ENCODE measurements at places on chromosomes 5 and 9.

DNA sequence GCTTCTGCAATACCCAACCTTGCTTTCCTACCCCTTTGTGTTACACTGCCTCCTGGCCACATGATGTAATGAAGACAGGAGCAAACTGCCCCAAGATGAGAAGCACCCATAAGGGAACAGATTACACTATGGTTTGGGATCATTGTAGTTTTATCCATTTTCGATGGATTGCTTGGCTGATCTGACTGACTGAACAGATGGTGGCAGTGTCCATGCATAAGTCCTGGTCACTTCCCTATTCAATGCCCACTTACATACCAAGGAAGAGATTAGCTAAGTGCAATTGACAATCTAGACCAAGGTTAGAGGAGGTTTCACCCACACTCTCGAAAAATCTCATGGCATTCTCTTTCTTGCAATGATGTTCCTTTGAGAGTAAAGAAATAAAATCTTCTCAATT, 319.9 kb downstream of the RAB3C start:
- no peak for DNase-seq

- no peak for DNase-seq
These were observed 62.4 kb downstream of the GRIA1 start for GRCh38 chr5:153552886-153553285.

DNA sequence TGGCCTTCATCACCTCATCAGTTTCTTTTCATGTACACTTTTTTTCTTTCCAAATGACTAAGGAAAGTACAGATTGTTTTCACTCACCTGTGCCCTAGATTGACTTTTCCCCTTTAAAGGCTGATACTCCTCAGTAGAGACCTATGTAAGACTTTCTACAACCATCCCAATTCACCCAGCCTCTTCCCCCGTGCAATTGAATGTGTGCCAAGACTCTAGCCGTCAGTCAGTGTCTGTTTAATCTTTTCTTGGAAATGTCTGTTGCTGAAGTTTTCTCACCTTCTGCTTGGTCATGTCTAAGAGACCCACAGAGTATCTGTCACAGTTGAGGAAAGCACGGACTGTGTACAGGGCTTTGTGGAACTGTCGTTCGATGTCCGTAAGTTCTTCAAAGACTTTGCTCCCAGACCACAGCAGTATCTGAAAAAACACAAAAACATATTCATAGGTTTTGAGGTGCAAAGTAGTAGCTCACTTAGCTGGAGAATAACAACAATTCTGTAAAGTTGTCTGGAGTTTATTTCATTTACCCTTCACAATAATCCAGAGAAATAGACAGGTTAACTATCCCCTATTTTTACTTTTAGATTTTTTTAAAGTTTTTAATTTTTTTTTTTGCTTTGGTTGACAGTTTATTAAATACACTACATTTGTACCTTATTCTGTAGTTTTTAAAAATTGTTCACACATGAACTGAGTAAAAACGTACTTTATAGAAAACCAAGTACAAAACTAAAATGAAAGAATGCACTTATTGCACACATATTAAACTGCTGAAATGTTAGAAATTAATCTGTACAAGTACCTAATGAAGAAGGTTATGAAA, 13.6 kb downstream of the PDE6A start:
- DNase-seq: no peak

DNA sequence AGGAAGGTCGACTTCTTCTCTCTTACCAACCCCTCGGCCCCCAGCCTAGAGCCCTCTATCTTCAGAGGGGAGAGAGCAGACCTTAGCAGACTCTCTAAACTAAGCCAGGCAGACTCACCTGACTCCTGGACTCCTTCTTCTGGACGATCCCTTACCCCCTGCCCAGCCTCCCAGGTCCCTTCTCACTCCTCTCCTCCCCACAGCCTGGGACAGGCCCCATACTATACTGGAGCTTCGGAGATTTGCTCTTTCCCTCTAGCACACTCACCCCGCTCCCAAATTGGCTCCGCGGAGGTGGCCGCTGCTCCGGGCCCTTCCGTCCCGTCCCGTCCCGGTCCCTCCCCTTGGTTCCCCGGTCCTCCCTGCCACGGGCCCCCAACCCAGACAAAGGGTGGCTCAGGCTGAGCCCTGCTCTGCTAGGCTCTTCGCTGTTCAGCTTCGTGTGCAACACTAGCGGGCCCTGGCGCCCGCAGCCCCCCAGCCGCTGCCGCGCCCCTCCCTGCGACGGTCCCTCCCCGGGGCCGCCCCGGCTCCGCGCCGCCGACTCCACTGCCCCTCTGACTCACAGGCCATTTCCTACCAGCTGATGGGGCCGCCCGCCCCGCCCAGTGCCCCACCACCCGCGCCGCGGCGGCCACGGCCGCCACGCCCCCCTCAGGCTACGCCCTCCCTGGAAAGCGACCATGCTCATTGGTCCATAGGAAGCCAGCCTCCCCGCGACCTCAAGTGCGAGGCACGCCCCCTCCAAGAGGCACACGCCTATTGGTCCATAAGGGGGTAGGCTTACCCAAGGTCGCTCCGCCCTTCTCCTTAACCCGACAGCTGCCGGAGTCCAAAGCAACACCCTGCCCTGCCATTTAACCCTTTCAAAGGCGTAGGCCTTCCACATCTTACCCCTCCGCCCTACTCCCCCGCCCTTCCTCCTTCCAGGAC, 4.4 kb downstream of the ATOSB start:
- DNase-seq: peak; percentile 98

- no peak for DNase-seq
These were observed 11.9 kb downstream of the CNTFR start for GRCh38 chr9:34577400-34578240.

DNA sequence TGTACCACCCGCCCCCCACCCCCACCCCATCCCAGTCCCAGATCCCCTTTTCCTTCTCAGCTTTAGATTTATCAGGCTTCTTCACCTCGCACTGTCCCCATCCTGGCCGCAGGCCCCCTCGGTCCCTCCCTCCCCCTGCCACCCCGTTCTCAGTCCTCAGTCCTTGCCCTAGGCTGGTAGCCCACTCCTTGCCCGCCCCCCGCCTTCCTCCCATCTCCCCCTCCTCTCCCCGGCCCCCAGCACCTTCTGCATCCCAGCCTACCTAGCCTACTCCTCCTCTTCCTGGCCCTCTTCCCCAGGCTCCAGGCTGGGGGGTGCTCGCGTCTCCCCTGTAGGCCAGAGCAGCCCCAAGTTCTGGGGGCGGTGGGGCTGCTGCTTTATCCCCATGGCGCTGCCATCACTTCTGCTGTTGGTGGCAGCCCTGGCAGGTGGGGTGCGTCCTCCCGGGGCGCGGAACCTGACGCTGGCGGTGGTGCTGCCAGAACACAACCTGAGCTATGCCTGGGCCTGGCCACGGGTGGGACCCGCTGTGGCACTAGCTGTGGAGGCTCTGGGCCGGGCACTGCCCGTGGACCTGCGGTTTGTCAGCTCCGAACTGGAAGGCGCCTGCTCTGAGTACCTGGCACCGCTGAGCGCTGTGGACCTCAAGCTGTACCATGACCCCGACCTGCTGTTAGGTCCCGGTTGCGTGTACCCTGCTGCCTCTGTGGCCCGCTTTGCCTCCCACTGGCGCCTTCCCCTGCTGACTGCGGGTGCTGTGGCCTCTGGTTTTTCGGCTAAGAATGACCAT, 828 bp downstream of the NPR2 start:
- DNase-seq: no peak

- DNase-seq: no peak
These were observed 83.1 kb upstream of the RASA1 start for GRCh38 chr5:87184605-87185004.

GRCh38 chr5:139924294-139925215, 118.5 kb downstream of the NRG2 start:
- no peak for DNase-seq

DNA sequence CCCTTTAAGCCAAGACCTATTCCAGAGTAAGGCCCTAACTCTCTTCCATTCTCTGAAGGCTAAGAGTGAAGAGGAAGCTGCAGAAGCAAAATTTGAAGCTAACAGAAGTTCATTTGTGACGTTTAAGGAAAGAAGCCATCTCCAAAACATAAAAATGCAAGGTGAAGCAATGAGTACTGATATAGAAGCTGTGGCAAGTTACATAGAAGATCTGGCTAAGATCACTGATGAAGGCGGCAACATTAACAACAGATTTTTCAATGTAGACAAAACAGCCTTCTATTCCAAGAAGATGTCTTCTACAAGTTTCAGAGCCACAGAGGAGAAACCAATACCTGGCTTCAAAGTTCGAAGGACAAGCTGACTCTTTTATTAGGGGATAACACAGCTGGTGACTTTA, 1143.4 kb downstream of the CDH12 start:
- no peak for DNase-seq

DNA sequence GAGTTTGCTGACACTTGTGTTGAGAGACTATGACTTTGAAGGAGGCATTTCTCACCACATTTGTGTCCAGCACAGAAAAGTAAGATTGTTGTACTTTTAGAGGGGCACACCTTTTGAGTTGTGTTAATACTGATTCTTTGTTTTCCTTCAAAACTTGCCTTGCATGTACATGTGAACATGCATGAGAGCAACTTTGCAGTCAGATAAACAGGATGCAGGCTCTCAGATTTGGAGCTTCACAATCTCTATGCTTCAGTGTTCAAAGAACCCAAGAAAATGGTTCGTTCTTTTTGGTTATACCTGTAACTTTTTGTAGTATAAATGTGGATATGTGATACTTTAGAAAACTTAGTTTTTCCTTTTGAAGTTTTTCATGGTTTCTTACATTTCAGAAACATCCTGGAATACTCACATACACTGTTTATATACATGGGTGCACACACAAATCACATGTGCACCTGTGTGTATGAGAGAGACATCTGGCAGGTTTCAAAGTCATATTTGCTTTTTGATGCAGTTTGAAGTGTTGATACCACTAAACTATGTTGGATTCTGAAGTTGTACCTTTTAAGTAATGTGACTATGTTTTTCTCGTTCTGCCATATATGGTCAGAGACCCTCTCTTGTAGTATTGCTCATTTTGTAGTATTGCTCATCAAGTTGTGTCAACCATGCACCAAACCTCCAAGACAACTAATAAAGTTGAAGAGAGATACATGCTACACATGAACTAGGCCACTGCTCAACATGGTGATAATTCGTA, 190.7 kb downstream of the CD180 start:
- no peak for DNase-seq

GRCh38 chr5:11143456-11144267, 382.6 kb upstream of the DAP start:
- no peak for DNase-seq

- no peak for DNase-seq
These were observed 29.9 kb downstream of the GLT6D1 start for GRCh38 chr9:135609366-135609955.

All from D721Med (cell line).